ENCODE measurements at places on chromosomes 11 and 22. TPM values are rescaled to one million over a fixed set of nuclear protein-coding genes. Genes with fewer than 3 reads are reported as not detected.
A peak's percentile ranks its signal among the peaks of the same experiment; 100 is the strongest.

DNA sequence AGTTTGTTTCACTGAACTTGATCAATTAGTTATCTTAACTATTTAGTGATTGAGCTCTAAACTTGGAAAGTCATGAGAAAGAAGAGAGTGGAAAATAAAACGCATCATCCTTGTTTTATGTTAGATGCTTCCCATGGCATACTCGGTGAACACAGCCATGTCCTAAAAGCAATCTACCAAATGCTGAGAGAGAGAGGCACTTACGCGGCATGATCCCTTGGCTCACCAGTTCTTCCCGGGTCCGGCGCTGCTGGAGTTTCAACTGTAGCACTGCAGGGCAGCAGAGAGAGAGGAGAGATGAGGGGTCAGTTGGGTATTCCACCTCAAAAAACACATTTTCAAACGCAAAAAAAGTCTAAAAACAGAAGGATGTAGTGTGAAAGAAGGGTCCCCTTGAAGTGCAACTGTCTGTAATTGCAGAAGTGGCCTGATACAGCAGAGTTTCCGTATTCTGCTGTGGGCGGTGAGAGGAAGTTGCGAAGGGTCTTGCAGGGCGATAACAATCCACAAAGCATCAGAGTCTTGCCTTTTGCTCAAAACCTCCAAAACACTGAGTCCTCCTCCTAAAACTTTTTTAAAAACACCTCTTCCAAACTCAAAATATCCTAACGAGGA is 92.7 kb downstream of the SGSM3 start:
- peak overlapping the region; percentile 97 for H3K4me3 ChIP-seq
- peak overlapping the region; percentile 97 for H3K27ac ChIP-seq
- peaks cover 13% of the 10 kb centered on the region for H3K36me3 ChIP-seq
- peaks cover 68% of the 10 kb centered on the region for H3K4me1 ChIP-seq
- no peaks in the 10 kb centered on the region for H3K27me3 ChIP-seq

The SIRT3 gene
- 20.1 TPM for total RNA-seq

The LRRC55 gene
- not detected for total RNA-seq

DNA sequence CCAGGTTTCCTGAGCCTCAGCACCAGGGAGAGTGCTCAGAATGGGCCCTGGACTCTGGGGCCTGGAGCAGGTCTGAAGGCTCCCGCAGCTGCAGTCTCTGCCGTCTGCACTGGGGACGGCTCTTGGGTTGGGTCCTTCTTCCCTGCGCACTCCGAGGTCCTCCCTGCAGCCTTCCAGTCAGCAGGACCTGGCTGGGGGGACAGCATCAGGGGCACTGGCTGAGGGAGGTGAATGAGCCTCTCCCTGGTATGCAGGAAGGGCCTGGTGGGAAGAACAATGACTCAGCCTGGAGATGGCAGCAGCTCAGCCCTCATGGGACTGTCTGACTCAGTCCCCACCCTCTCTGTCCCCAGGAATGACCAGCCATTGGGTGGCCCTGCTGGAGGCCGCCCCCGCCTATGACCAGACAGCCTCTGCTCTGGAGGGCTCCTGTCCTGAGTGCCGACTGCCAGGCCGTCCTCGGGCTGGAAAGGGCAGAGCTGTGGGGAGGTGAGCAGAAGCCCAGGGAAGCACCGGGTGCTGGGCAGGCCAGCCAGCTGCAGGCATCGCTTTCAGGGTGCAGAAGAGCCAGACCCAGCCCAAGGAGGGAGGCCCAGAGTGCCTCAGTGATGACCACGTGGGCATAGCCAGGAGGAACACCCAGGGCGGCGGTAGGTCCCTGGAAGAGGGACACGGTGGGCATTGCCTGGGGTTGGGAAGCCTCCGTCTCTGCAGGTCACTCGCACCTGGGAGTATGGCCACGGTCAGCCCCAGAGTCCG is 455.0 kb downstream of the BRD1 start:
- no peak overlapping the region for H3K4me3 ChIP-seq
- peaks cover 4% of the 10 kb centered on the region for H3K27me3 ChIP-seq
- H3K27ac ChIP-seq, result no peak overlapping the region
- DNase-seq, result no peak

DNA sequence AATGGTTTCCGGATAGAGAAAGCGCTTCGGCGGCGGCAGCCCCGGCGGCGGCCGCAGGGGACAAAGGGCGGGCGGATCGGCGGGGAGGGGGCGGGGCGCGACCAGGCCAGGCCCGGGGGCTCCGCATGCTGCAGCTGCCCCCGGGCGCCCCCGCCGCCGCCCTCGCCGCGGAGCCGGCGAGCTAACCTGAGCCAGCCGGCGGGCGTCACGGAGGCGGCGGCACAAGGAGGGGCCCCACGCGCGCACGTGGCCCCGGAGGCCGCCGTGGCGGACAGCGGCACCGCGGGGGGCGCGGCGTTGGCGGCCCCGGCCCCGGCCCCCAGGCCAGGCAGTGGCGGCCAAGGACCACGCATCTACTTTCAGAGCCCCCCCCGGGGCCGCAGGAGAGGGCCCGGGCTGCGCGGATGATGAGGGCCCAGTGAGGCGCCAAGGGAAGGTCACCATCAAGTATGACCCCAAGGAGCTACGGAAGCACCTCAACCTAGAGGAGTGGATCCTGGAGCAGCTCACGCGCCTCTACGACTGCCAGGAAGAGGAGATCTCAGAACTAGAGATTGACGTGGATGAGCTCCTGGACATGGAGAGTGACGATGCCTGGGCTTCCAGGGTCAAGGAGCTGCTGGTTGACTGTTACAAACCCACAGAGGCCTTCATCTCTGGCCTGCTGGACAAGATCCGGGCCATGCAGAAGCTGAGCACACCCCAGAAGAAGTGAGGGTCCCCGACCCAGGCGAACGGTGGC is 15.7 kb downstream of the PIK3IP1 start:
- H3K36me3 ChIP-seq, result peaks cover 57% of the 10 kb centered on the region
- DNase-seq, result no peak
- H3K4me1 ChIP-seq, result peaks cover 79% of the 10 kb centered on the region
- no peak overlapping the region for H3K4me3 ChIP-seq

GRCh38 chr11:112307616-112308015 is 47.0 kb upstream of the PLET1 start:
- H3K36me3 ChIP-seq, result no peaks in the 10 kb centered on the region
- no peak overlapping the region for H3K4me3 ChIP-seq
- no peak overlapping the region for H3K27ac ChIP-seq
- no peaks in the 10 kb centered on the region for H3K27me3 ChIP-seq
- H3K4me1 ChIP-seq, result no peaks in the 10 kb centered on the region
- no peak for DNase-seq

GRCh38 chr22:28574159-28574788 is 105.4 kb downstream of the TTC28 start:
- no peaks in the 10 kb centered on the region for H3K36me3 ChIP-seq
- no peaks in the 10 kb centered on the region for H3K4me1 ChIP-seq
- peaks cover 18% of the 10 kb centered on the region for H3K27me3 ChIP-seq
- no peak for DNase-seq

DNA sequence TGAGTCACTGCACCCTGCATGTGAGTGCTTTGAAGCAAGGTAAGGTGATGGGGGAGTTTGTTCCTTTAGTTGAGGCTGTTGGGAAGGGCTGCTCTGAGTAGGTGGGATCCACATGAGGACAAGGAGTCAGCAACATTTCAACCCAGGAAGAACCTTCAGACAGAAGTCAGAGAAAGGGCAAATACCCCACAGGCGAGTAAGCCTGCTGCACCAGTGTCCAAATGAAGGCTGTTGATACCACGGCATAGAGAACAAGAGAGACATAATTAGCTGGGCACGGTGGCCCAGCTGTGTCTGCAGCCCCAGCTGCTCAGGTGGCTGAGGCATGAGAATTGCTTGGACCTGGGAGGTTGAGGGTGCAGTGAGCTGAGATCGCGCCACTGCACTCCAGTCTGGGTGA is 54.3 kb upstream of the CLMP start:
- no peak overlapping the region for H3K27ac ChIP-seq
- DNase-seq, result no peak
- peaks cover 2% of the 10 kb centered on the region for H3K27me3 ChIP-seq
- H3K4me3 ChIP-seq, result no peak overlapping the region
- no peaks in the 10 kb centered on the region for H3K36me3 ChIP-seq

DNA sequence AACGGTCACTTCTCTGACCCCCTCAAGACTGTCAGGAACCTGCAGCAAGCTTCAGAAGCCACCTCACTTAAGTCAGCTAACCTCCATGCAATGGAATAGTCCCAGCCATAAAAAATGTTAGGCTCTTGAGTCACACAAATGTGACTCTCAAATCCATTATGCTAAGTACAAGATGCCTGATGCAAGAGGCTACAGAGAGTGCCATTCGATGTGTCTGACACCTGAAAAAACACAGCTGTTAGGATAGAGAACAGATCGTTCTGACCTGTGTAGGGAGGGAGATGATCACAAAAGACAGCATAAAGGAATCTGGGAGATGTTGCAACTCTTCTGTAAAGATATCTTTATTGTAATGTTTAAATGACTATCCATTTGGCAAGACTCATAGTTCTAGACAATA is 712.4 kb downstream of the TBC1D22A start:
- H3K27ac ChIP-seq, result no peak overlapping the region
- peaks cover 4% of the 10 kb centered on the region for H3K27me3 ChIP-seq
- no peak for DNase-seq
- H3K36me3 ChIP-seq, result no peaks in the 10 kb centered on the region

DNA sequence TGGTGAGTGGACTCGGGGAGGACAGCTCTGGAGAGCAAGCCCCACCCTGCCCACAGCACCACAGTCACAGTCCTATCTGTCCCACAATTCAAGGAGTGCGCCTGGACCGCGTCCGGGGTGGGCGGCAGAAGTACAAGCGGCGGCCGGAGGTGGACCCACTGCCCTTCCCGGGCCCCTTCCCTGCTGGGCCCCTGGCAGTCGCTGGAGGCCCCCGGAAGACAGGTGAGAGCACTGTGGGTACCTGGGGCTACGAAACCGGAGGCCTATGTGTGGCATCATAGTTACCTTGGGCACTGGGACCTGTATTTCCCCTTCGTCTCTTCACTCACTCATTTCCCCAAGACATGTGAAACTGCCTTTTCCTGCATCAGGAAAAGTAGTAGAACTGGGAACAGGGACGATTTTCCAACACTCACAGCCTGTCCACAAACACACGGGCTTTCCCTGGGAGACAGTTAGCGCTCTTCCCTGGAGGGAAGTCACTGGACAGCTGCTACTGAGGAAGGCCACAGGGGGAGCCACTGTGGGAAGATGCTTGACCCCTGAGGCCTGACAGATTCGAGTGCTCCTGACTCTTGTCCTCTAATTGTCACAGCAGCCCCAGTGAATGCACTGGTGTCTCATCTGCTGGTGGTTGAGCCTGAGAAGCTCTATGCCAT is 3.1 kb downstream of the TRMT112 start:
- peaks cover 38% of the 10 kb centered on the region for H3K4me1 ChIP-seq
- peaks cover 14% of the 10 kb centered on the region for H3K36me3 ChIP-seq
- no peaks in the 10 kb centered on the region for H3K27me3 ChIP-seq
- H3K27ac ChIP-seq, result no peak overlapping the region

Data from activated naive CD4-positive, alpha-beta T cell treated with anti-CD3 and anti-CD28 coated beads for 36 hours (primary cell).